ENCODE measurements at places on chromosomes 2 and 18. TPM values are rescaled to one million over a fixed set of nuclear protein-coding genes. Genes with fewer than 3 reads are reported as not detected.

CCDC178 gene
- total RNA-seq = not detected

COLEC12 gene
- total RNA-seq = 5.9 TPM

RIT2 gene
- not detected for total RNA-seq

ZNF2 gene
- not detected for total RNA-seq

GRCh38 chr18:21703241-21703820 is 1.2 kb downstream of the ABHD3 start:
- H3K27ac ChIP-seq = peak overlapping the region; percentile 95
- H3K27me3 ChIP-seq = no peaks in the 10 kb centered on the region
- peak; percentile 57 for DNase-seq
- H3K4me1 ChIP-seq = peaks cover 20% of the 10 kb centered on the region
- peaks cover 25% of the 10 kb centered on the region for H3K36me3 ChIP-seq

GRCh38 chr2:101762451-101763171 is 65.1 kb downstream of the MAP4K4 start:
- no peaks in the 10 kb centered on the region for H3K27me3 ChIP-seq
- no peak for DNase-seq
- H3K36me3 ChIP-seq = no peaks in the 10 kb centered on the region
- H3K4me3 ChIP-seq = no peak overlapping the region
- peak overlapping the region; percentile 42 for H3K27ac ChIP-seq
- peaks cover 43% of the 10 kb centered on the region for H3K4me1 ChIP-seq

- no peak overlapping the region for H3K4me3 ChIP-seq
- H3K36me3 ChIP-seq = no peaks in the 10 kb centered on the region
- DNase-seq = peak; percentile 67
- no peaks in the 10 kb centered on the region for H3K27me3 ChIP-seq
Measured at GRCh38 chr2:209556354-209556961, 132.6 kb downstream of the MAP2 start.

DNA sequence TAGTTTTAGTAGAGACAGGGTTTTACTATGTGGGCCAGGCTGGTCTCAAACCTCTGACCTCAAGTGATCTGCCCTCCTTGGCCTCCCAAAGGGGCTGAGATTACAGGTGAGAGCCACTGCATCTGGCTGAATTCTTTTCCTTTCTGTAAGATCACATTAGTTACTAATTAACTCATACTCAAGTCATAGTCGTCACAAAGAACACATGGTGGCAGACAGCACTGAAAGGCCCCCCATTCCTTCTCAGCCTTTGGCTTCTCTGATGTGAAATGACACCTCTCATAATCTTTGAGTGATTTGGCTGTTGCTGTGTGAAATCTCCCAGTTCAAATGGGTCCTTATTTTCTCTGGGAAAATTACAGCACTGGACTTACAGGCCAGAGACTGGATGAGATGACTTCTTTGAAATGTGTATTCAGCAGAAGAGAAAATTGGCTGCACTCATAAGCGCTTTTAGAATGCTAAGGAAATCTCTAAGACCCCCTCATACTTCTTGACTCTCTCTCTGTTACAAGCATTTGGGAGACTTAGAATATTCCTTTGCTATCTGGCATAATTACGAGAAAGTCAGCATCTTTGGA is 764.8 kb downstream of the RNF144A start:
- H3K36me3 ChIP-seq = no peaks in the 10 kb centered on the region
- no peak for DNase-seq
- H3K4me3 ChIP-seq = no peak overlapping the region
- no peak overlapping the region for H3K27ac ChIP-seq

GRCh38 chr2:206231669-206232286 is 42.7 kb upstream of the ZDBF2 start:
- H3K36me3 ChIP-seq = no peaks in the 10 kb centered on the region
- H3K27ac ChIP-seq = no peak overlapping the region
- H3K4me1 ChIP-seq = no peaks in the 10 kb centered on the region
- no peak overlapping the region for H3K4me3 ChIP-seq
- H3K27me3 ChIP-seq = no peaks in the 10 kb centered on the region

GRCh38 chr2:45370369-45370768 is 240.7 kb downstream of the SRBD1 start:
- no peaks in the 10 kb centered on the region for H3K27me3 ChIP-seq
- no peaks in the 10 kb centered on the region for H3K36me3 ChIP-seq
- no peaks in the 10 kb centered on the region for H3K4me1 ChIP-seq
- H3K27ac ChIP-seq = no peak overlapping the region
- DNase-seq = no peak

GRCh38 chr2:188765522-188766470 is 208.4 kb upstream of the COL3A1 start:
- no peak overlapping the region for H3K4me3 ChIP-seq
- no peak overlapping the region for H3K27ac ChIP-seq
- H3K4me1 ChIP-seq = no peaks in the 10 kb centered on the region
- no peaks in the 10 kb centered on the region for H3K27me3 ChIP-seq

GRCh38 chr2:26245231-26245732 is 543 bp downstream of the HADHB start:
- no peaks in the 10 kb centered on the region for H3K27me3 ChIP-seq
- peak overlapping the region; percentile 98 for H3K27ac ChIP-seq
- peak overlapping the region; percentile 94 for H3K4me3 ChIP-seq
- no peak for DNase-seq
- no peaks in the 10 kb centered on the region for H3K36me3 ChIP-seq

- no peaks in the 10 kb centered on the region for H3K36me3 ChIP-seq
- no peak for DNase-seq
- H3K27ac ChIP-seq = no peak overlapping the region
- H3K4me1 ChIP-seq = no peaks in the 10 kb centered on the region
Measured at GRCh38 chr2:136191041-136191440, 73.1 kb upstream of the CXCR4 start.
